ENCODE measurements at places on chromosomes 7 and 10.

GRCh38 chr7:32506266-32507054 lies 11.2 kb downstream of the AVL9 start:
- no peak for DNase-seq

DNA sequence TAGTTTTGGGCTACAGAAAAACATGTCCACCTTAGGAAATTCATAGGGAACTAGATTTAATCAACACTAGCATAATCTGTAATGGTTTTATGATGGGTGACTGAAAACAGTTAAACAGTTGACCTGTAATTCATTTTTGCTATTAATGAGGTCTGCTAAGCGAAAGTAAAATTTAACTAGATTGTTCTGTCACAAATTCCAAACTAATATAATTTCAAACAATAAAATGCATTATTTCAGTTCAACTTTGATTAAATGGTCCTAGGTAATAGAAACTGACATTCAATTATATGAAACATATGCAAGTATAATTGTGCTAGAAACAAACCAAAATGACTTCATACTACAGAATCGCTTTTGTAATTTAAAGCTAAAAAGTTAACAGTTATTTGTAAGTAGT lies 6.9 kb downstream of the NOC3L start:
- DNase-seq, result no peak

GRCh38 chr7:71558806-71559613 lies 427.1 kb downstream of the GALNT17 start:
- DNase-seq, result no peak

- no peak for DNase-seq
These were observed 19.7 kb downstream of the MBL2 start for GRCh38 chr10:52752801-52753445.

DNA sequence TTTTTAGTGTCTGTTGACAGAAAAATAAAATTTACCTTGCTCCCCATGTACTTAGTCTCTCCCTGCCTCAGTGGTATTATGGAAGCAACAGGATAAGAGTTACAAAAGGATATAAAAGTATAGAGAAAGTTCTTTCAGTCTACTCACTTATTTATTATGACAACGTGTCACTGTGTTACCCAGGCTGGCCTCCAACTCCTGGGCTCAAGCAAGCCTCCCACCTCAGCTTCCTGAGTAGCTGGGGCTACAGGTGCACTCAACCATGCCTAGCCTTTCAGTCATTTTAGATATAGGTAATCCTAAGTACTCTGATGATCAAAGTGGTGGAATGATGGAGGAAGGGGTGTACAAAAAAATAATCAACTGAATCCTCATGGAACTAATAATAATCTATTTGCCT lies 215.2 kb upstream of the MKLN1 start:
- DNase-seq, result no peak

- DNase-seq, result no peak
These were observed 88.6 kb downstream of the SEC23IP start for GRCh38 chr10:119980956-119981750.

- peak; percentile 94 for DNase-seq
These were observed 44.8 kb downstream of the KBTBD2 start for GRCh38 chr7:32846630-32847225.

DNA sequence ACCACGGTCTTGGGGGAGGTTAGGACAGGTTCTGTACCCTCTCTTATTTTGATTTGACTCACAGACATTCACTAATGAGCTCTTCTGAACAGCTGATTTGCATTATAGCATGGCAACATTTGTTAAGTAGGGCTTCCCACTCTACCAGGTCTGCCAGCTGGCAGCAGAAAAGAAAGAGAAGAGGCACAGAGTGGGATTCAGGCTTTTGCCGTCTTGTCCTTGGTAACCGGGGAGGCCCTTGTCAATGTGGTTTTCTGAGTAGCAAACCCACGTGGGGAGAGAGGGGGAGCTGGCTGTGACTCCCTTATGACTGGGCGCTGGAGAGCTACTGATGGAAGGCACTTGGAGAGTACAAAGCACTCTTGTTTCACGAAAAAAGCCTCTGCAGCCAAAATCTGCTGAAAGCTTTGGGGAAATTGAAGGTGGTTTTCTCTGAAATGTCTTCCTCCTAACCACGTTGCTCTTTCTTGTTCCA lies 355.3 kb upstream of the GALNT17 start:
- no peak for DNase-seq

- DNase-seq, result no peak
These were observed 213.2 kb downstream of the CCDC3 start for GRCh38 chr10:12788277-12788676.

- no peak for DNase-seq
These were observed 630.6 kb upstream of the PHF14 start for GRCh38 chr7:10343108-10343507.

DNA sequence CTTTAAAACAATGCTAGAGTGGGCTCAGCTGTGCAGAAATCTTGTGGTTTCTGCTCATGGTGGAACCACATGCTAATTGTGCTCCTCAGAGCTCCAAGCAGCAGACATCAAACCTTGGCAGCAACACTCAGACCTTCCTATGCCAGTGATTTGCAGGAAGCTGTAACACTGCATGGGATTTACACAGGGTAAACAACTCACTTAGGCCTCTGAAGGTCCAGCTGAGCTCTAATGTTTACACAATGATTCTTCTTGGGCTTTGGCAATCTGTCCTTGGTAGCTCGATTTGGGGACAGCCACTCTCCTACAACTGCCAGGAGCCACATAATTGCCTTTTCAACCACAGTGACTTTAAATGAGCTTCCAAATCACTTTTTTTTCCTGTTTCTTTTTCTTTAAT lies 97.7 kb upstream of the PDLIM1 start:
- DNase-seq, result no peak

DNA sequence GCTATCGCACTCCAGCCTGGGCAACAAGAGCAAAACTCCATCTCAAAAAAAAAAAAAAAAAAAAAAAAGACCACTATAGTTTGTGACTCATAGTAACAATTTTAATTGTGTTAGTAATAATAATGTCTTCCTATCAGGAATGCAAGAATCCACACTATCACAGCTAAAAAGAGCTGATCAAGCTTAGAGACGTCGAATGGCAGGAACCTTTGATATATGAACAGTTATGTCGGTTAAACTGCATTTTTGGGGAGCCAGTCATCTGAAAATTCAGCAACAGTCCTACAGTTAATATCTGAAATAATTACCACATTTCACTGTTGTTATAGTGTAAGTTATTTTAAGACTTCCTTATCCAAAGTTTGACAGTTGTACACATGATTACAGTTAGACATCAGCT lies 8.8 kb downstream of the PHYH start:
- no peak for DNase-seq

- no peak for DNase-seq
These were observed 162.2 kb downstream of the SH3PXD2A start for GRCh38 chr10:103692952-103693811.

GRCh38 chr7:45638916-45639315 lies 64.7 kb downstream of the ADCY1 start:
- no peak for DNase-seq

GRCh38 chr7:43211286-43211685 lies 98.8 kb downstream of the HECW1 start:
- DNase-seq, result no peak

DNA sequence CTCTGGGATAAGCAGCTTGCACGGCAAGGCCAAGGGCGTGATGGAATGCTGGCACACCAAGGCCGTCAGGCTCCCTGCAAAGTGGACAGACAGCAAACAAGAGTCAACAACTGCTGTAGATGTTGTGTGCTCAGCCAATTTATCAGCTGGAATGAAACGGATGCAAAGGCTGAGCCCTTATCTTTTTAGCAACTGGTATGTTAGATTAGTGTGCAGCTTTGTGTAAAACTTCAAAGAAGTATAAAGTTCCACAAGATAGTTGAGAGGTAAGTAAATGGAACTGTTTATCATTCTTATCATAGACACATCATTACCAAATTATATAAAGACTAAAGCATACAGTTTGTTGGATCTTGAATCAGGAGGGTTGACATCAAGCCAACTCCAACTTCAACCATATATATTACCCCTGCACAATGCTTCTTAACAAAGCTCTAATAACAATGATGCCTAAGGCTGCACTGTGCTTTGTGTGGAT lies 289.0 kb downstream of the TNS3 start:
- DNase-seq, result no peak
